ENCODE measurements at places on chromosomes 3 and 15.

DNA sequence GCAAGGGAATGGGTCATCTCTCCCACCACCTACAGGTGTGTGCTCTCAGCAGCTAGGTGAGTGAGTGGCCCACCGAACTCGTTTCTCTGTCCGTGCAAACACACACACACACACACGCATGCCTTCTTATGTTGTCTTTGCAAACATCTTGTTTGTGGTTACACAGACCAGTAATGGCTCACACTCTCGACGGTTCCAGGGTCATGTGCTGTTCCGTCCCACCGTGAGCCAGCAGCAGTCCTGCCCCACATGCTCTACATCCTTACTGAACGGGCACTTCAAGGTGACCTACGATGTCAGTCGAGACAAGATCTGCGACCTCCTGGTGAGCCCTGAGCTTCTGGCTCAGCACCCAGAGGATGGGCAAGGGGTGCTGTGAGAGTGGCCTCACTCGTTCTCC lies 4.3 kb downstream of the ITIH1 start:
- no peak for DNase-seq

DNA sequence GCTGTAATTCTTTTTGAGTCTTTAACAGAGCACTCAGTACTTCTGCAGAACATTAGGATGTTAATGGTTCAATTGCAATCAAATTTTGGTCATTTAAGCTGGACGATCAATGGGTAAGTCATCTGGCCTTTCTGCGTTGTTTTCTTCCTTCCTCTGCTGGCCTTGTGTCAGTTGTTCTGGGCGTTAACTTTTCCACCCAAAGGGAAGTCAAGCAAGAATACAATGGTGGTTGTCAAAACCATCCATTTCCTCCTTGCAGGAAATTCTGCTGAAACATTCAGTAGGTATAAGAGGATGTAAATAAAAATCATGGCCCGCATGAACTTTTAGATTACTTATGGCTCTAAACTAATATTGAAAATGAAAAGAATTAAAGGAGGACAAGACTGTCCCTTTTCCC lies 584.0 kb downstream of the GRM7 start:
- DNase-seq = no peak

- DNase-seq = no peak
Observed at GRCh38 chr3:43838877-43839276, 148.1 kb downstream of the ABHD5 start.

- no peak for DNase-seq
Observed at GRCh38 chr3:78878789-78879188, 889.0 kb downstream of the ROBO1 start.

GRCh38 chr3:107367353-107367752 lies 9.9 kb upstream of the CCDC54 start:
- DNase-seq = no peak

DNA sequence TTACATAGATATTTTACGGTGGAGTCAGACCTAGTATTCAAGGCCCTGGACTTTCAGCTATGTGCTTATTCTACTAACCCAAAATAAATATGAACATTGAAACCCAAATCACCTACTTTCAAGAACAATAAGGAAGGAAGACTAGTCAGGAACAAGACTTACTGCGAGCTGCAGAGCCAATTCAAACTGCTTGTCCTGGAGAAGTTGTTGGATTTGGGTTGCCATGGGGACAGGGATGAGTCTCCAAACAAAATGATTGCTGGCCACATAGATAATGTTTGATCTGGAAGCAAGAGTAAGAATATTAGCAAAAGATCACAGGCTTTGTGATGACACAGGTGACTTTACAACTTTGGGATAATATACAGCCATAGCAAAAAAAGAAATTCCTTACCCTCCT lies 21.6 kb upstream of the PLA2G4F start:
- no peak for DNase-seq

DNA sequence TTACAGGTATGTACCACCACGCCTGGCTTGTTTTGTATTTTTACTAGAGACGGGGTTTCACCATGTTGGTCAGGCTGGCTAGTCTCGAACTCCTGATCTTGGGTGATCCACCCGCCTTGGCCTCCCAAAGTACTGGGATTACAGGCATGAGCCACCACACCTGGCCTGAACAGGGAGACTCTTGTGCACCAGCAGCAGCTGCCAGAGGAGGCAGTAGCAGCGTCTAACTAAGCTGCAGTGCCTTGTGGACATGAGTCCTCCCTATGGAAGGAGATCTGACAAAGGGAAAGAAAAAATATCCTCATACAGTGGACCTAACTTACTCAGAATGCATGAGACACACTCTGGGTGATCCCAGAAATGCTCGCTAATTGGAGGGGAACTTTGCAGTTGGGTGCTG lies 36.8 kb upstream of the NEO1 start:
- no peak for DNase-seq

DNA sequence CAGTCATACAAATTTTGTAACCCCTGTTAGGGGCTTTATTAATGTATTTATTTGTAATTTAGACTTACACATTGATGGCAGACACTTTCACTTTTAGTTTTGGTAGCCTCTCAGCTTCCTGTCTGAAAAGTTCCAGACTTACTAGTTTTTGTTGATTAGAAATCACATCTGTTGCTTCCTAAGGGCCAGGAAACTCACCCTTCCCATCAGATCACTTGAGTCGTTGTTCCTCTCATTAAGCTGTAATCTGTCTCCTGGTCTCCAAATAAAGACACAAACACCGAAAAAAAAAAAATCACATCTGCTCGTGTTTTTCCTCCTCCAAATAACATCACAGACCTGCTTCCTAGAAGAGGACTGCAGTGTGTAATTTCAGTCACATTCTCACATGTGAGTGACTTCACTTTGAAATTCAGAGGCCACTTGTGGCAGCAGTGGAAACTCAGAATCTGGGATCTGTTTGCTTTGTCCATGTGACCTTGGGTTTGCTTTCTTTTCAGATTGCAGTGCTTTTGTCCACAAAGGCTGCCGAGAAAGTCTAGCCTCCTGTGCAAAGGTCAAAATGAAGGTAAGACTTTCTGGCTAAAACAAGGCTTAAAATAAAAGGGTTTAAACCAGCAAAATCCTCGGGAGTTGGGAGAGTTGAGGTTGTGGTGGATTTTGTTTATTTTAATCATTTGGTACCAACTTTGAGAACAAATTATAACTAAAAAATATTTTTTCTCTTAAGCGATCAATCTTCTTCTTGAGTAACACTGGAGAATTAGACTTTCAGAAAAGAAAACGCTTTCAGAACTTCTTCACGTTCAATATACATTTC lies 87.0 kb downstream of the KLHL25 start:
- no peak for DNase-seq

DNA sequence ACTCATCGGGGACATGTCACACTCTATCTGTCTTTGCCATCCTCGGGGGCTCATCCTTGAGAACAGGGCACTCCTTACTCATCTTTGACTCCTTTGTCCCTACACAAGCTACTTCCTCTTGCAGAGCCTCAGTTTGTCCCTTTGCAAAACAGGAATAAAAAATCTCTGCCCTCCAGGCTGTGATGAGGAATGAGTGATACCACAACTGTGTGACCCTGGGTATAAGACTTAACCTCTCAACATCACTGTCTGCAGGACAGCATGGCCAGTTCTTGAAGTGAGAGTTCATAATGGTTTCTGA lies 48.5 kb downstream of the IQSEC1 start:
- no peak for DNase-seq

GRCh38 chr3:37625690-37626360 lies 235.9 kb upstream of the CTDSPL start:
- no peak for DNase-seq
